ENCODE measurements at places on chromosomes 2 and 18.

DNA sequence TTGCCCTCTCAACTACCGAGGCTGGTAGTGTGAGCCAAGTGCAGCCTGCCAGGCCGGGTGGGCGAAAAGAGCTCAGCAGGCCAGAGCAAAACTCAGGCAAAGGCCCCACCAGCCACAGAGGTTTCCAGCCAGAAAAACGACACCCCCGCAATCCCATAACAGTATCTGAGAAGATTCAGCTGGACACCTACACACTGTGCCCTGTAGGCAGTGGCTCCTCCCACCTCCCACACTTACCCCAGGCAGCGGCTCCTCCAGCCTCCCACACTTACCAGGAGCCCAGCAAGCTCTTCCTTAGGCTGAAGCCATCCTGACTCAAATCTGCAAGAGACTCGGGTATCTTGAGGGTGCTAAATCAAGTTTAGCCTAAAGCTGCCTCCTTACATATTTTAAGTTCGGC, 15.6 kb upstream of the TMEM18 start:
- DNase-seq, result no peak

GRCh38 chr18:23875966-23876895, 138.3 kb upstream of the TTC39C start:
- DNase-seq, result no peak

- no peak for DNase-seq
Observed at GRCh38 chr18:24878289-24878688, 417.9 kb downstream of the HRH4 start.

DNA sequence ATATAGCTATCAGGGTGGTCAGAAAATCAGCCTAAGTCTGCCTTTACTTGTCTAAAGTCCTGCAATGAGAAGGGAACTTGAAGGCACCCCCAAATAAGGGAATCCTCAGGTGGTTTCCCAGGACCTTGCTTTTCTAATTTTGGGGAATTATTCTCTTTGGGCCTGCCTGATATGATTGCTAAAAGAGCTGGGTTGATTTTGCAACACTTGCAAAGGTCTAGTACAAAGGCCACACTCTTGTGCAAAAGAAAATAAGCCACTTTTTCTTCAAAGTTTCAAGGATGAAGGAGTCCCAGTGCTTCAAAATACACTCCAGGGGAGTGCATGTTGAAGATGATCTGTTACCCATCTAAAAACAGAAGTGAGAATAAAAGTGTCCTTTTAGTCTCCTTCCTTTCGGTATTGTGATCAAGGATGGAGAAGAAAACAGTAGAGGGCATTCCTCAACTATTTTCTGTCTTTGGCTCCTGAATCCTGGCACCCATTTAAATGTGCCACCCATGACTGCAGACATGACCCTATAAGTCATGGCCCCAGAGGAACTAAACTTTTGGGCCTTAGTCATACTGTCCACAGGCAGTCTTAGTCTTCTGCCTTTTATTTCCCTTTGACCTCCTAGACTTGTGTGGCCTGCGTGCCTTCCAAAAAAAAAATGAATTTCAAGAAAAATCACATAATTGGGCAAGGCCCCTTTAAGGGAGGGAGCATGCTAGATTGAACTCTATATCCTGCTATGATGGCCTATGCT, 5.1 kb downstream of the SULT1C3 start:
- DNase-seq, result no peak

DNA sequence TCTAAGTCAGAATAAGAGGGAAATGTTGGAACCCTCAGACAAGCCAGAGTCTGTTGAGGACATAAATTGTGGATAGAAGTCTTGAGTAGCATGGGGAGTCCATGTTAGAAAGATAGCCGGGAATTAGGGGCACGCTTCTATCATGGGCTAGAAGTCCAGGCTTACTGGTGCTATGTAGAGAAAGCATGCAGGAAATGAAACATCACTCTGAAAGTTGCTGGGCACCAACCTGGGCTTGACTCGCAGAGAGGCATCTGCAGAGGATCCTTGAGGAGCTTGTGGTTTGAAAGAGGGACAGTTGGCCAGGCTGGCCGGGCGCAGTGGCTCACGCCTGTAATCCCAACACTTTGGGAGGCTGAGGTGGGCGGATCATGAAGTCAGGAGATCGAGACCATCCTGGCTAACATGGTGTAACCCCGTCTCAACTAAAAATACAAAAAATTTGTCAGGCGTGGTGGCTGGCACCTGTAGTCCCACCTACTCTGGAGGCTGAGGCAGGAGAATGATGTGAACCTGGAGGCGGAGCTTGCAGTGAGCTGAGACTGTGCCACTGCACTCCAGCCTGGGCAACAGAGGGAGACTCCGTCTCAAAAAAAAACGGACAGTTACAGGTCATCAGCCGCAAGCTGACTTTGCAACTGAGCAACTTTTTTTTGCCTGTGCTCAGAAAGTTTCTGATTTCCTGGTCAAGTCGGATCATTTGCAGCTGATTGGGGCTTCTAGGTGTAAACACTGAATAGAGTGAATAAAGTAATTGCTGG, 24.9 kb downstream of the CERS6 start:
- no peak for DNase-seq

DNA sequence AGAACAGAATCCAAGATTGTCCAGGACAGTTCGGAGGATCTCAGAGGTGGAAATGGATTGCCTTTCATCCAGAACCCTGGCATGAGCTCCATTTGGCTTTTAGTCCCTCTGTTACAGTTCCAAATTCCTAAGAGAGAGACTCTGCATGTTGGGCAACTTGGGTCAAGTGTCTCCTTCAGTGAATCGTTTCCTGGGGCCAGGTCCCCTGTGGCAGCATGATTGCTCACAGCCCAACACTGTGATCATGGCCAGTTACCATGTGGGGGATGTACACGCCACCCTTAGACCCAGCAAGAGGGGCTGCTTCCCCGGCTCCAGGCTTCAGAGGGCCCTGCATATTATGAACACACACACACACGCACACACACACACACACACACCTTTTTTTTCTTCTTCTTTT, 118.6 kb upstream of the GLI2 start:
- no peak for DNase-seq

DNA sequence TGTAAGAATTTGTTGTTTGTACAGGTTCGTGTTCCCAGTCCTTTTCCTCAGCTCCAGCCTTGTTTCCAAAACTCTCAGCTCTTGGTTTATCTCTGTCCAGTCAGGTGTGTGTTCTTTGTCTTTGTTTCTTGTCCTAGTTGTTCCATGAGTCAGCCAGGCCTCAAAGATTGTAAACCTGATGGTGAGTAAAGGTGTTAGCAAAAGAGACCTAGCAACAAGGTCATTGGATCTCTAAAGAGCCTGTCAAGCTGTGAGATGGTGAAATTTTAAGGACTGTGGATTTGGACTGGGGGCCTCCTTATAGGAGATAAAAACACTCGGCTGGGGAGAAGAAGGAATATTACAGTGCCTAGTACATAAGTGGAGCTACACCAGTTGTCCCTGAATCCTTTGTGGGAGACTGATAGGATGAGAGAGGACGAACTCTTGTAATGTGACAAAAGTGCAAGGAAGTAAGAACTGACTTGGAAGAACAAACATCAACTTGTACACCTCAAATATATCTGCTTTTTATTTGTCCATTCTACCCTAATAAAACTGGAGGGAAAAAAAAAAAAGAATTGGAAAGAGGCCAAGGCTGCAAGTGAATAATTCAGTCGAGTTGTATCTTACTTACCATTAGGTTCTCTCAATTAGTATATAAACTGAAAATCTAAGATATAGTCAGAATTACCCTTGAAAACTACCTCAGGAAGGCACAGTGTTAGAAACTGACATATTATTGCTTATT, 37.2 kb downstream of the ITGA6 start:
- DNase-seq, result no peak

DNA sequence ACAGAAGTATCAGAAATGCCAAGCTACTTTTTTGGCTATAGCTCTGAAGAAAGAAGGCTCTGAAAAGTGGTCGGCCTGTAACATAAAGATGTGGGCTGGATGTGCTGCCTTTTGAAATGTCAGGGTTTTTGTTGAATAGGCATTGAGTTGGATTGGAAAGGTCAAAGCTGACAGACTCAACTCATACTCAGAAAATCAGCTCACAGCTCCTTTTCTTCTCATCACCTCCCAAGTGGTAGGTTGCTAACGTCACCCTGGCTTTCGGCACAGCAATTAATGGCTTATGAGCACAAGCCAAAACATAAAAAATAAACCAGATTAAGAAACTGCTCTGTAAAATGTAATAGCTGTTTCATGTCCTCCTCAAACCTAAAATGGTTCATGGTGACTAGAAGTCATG, 68.3 kb downstream of the KCNF1 start:
- DNase-seq, result no peak

DNA sequence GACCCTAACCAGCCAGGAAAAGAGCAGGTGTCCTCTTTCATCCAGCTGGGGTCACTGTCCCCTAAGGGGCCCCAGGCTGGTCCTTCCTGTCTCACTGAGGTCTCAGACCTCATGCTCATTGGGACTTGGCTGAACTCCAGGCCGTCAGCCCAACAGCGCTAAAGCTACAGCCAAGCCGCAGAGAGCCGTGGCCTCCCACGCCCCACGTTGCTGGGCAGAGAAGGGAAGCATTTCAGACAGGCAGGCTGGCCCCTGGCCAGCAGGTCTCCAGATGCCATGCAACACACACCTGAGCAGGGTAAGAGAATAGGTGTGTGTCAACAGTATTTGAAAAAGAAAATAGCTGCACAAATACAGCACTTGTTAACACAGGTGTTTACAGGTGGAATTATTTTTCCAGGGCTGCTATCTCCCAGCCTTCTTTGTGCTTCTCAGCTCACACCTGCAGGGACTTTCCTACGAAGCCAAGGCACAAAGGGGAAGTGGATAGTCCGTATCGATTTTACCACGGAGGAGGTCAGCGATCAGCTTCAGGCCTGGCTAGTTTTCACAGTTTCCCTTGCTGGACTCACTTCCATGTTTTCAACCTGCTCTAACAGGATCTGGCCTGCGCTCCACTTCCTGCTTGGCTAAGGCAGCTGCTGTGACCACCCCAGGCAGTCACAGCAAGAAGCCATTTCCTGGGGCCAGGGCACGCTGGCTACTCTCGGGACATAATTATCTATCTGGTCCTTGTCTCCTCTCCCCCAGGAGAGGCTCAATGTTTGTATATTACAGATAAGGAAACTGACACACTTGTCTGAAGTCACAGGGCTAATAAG, 156.1 kb upstream of the ID2 start:
- DNase-seq, result no peak

GRCh38 chr2:128305555-128306080, 13.1 kb downstream of the HS6ST1 start:
- no peak for DNase-seq

GRCh38 chr2:85761-86160, 39.5 kb upstream of the FAM110C start:
- no peak for DNase-seq

DNA sequence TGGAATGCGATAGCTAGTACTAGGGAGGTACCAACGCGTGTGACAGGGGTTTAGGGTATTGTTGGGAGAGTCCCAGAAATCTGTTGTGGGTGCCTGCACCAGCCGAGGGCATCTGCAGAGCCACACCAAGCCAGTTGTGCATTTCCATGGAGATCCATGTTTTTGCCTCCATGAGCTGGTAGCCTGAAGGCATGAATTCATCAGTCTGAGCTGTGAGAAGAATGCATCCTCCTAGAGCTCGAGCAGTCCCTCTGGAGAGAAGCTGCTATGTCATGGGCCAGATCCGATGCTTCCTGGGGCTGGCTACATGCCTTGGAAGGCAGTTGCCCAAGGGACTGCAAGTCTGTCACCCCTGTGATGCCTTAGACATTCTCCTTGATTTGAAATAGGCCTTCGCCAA, 57.9 kb downstream of the LIPG start:
- DNase-seq, result no peak

- DNase-seq, result no peak
Observed at GRCh38 chr2:44450082-44450481, 88.3 kb downstream of the CAMKMT start.

- DNase-seq, result no peak
Observed at GRCh38 chr2:166337932-166338331, 37.8 kb downstream of the SCN9A start.

GRCh38 chr2:102789349-102790090, 27.7 kb downstream of the TMEM182 start:
- no peak for DNase-seq

- DNase-seq, result no peak
Observed at GRCh38 chr2:117065912-117066311, 748.6 kb upstream of the DDX18 start.

DNA sequence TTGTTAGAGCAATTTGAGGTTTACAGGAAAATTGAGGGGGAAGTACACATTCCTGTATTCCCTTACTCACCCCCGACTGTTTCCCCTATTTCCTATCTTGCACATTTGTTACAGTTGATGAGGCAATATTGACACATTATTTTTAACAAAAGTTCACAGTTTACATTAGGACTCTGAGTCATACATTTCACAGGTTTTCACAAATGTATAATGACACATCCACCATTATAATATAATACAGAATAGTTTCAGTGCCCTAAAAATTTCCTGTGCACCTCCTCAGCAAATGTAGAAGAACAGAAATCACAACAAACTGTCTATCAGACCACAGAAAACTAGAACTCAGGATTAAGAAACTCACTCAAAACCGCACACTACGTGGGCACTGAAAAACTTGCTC, 160.6 kb upstream of the RMP24 start:
- no peak for DNase-seq

DNA sequence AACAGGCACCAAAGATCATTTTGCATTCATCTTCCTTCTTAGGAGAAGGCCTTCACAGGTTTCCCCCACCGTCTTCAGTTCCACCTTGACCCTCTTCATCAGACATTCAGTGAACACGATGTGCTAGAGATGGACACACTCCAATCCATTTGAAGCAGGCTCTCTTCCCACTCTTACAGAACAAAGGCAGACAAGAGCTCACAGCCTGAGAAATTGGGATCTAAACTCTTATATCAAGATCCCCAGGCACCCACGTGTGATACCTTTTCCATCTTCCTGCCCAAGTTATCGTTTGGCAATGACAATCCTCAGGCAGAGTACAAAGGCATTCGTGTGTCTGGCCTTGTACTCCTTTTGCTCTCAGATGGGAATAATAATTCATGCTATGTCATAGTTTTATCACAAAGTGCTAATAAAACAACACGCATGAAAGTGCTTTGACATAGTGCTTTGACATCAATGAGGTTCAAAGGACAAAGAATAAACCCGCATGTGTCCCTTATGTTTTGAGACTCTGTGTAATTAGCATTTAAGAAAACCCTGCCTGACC, 369.3 kb upstream of the KLHL29 start:
- no peak for DNase-seq

DNA sequence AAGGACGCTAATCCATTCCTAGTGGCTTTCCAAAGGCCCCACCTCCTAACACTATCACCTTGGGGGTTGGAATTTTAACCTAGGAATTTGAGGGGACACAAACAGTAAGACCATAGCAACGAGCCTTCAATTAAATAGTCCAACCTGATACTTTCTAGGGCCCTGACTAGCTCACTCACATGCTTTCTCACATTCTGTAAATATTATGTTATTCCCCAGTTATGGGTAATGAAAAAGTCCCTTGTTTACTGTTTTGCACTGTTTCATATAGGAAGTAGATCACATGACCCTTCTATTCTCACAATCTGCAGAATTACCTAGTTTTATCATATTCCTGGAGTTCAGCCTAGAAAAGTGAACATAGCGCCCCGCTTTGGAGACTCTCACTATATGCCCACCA, 1212.1 kb upstream of the ACVR2A start:
- DNase-seq, result no peak

GRCh38 chr2:201642579-201643215, 606 bp downstream of the TMEM237 start:
- peak; percentile 75 for DNase-seq

Measured in stimulated activated naive CD4-positive, alpha-beta T cell treated with Interleukin-2 at 50 U/mL for 16 hours (primary cell).